ENCODE measurements at places on chromosomes 7 and 10.

DNA sequence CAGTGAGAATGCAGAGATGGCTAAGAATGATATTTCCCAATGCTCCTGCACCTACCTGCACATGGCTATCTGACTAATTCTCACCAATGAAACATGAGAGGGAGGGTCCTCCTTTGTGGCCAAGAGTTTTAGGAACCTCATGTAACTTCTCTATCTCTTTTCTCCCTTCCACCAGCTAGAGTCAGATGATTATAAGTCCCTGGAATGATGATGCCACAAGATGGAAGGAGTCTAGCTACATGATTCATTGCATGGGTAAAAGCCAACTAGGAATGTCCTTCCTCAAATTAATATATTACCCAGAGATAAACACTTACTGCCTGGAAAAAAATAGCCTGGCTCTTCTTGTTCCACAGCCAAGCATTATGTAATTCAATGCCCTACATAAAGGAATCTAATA, 55.1 kb upstream of the AASS start:
- peak; percentile 81 for DNase-seq

DNA sequence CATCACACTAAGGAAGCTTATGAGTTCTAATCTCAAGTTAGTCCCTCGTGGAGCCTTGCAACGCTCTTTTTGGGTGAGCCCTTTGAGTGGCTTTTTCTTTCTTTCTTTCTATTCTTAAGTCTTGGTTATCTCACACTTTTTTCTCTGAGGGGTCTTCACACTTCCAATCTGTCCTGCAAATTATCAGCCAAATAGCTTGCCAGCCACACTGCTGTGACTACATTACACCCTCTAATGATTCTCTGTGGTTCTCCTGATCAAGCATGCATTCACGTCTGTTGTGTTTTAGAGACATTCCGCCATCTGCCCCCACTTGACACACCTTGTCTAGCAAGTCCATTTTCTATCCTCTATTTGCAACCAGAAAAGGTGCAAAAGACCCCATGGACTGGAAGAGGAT, 340.2 kb downstream of the THSD7A start:
- no peak for DNase-seq

- no peak for DNase-seq
These were observed 66.9 kb downstream of the PTPRE start for GRCh38 chr10:127973791-127974311.

GRCh38 chr10:129459762-129460539, 7.1 kb upstream of the MGMT start:
- no peak for DNase-seq

DNA sequence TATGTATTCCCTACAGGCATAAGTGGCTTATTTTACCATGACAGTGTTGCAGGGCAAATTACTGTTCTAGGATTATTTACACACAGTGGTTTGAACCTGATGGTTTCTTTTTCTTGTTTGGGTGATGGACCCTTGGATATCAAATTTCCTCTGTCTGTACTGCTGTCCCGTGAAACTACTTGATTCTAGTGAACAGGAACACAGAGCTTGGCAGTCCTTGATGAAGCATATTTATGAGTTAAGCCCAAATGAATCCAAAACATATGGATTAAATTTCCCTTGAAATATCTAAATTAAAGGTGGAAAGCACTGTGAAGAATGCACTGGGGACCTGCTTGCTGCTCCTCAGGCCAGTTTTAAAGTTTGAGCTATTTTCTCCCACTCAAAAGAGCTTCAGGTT, 635.3 kb downstream of the INHBA start:
- no peak for DNase-seq

- peak; percentile 85 for DNase-seq
These were observed 609 bp downstream of the SGPL1 start for GRCh38 chr10:70816220-70816894.

Measured in kidney glomerular epithelial cell (primary cell).